Activated CD4-positive, alpha-beta memory T cell treated with anti-CD3 and anti-CD28 coated beads, Interleukin-2, amount 10 ng/mL, durations not matched to agents 7 days and 5 days (primary cell): ENCODE measurements at places on chromosomes 12 and 14.

GRCh38 chr12:50248883-50249282 lies 34.4 kb downstream of the LIMA1 start:
- H3K36me3 ChIP-seq, result peaks cover 21% of the 10 kb centered on the region
- no peak overlapping the region for H3K27ac ChIP-seq
- no peak for DNase-seq
- peaks cover 74% of the 10 kb centered on the region for H3K4me1 ChIP-seq
- peak overlapping the region; percentile 54 for H3K4me3 ChIP-seq

DNA sequence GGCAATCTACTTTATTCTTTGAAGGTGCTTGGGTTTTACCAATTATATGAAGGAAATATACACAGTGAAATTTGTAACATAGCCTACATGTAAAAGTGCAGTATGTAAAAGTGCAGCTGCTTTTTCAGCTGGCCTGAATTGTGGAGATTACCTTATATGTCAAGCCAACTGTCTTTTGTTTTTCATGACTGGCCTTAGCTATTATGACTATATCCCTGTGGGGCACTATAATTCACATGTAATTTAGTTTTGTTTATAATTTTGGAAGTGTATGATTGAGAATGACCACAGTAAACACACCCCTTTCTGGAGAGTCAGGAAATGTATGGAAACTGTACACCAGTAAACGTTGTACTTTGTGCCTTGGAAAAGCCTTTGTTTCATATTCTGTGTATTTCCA lies 435.0 kb upstream of the STXBP6 start:
- no peak for DNase-seq
- H3K4me1 ChIP-seq, result no peaks in the 10 kb centered on the region
- H3K4me3 ChIP-seq, result no peak overlapping the region
- no peaks in the 10 kb centered on the region for H3K27me3 ChIP-seq
- H3K36me3 ChIP-seq, result no peaks in the 10 kb centered on the region

DNA sequence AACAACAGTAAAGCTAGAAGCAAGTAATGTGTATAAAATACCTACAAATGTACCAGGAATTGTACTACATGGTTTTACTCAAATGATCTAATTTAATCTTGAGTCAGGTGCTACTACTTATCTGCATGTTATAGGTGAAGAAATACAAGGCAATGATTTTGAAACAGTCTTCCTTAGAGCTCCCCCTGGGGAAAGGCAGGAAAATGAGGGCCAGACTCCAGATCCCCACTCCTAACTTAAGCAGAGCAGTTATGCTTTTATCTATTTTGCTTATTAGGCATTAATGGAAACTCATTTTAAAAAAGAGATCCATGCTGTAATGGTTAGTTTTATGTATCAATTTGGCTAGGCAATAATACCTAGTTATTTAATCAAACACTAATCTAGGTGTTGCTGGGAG lies 109.3 kb upstream of the CPSF6 start:
- DNase-seq, result no peak
- peaks cover 8% of the 10 kb centered on the region for H3K27me3 ChIP-seq
- H3K4me1 ChIP-seq, result no peaks in the 10 kb centered on the region
- H3K27ac ChIP-seq, result no peak overlapping the region
- H3K4me3 ChIP-seq, result no peak overlapping the region

DNA sequence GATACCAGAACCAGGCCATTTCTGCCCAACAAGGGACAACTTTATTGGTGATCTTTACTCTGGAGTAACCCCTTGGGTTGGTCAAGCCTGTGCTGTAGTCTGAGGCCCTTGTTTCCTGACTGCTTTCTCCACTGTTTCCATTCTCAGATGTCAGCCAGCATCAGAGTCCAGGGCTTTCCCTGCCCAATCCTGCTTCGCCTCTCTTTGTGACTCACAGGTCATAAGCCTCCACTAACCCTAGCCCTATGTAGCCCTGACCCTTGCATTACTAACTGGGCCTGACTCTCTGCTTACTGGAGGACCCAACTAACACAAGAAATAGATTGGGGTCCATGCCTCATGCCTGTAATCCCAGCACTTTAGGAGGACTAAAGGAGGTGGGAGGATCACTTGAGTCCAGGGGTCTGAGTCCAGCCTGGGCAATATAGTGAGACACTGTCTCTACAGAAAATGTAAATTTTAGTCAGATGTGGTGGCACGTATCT lies 8.6 kb upstream of the SNRNP35 start:
- no peaks in the 10 kb centered on the region for H3K27me3 ChIP-seq
- peak overlapping the region; percentile 95 for H3K27ac ChIP-seq
- DNase-seq, result no peak

DNA sequence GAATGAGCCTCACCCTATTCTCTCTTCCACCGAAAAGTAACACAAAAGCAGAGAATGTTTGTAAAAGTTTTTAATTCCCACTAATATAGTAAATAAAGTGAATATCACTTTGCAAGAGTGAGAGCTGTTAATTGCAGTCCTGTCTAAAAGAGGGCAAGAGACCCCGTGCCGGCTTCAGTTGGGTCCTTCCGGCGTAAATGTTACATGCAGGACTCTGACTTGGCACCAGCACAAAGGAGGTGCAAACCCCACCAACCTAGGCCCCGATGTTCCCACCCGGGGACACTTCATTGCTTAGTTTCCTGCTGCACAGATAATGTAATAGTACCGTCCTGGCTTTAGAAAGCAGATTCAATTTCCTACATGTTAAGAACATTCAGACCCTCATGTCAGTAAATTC lies 66.0 kb upstream of the DYNC1H1 start:
- no peaks in the 10 kb centered on the region for H3K27me3 ChIP-seq
- H3K4me1 ChIP-seq, result no peaks in the 10 kb centered on the region
- no peak overlapping the region for H3K27ac ChIP-seq
- peaks cover 85% of the 10 kb centered on the region for H3K36me3 ChIP-seq

DNA sequence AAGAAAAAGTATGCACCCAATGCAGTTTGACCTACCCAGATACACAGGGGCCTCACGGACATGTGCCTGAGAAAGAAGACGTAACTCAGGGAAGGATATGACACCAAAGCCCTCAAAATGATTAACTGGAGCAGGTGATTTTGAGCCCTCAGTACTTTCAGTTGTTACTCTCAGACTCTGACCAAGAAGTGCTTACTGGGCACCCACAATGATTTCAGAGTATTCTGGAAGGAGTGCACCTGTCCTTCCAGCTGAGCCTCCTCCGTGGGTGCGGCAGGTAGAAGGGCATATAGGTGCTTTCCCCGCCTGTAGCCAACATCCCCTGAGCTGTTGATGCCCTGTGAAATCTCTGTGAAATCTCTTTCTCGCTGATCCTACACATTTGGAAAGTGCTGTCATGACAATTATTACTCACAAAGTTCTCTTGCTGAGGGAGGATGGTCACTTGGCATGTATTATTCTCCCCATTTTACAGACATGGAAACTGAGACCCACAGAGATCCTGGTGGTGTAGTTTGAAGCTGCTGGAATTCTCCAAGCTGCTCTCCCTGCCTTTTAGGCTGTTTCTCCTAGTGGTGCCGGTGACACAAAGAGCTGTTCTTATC lies 154.3 kb upstream of the CCND2 start:
- H3K4me1 ChIP-seq, result peaks cover 63% of the 10 kb centered on the region
- peaks cover 8% of the 10 kb centered on the region for H3K27me3 ChIP-seq
- H3K4me3 ChIP-seq, result peak overlapping the region; percentile 63

DNA sequence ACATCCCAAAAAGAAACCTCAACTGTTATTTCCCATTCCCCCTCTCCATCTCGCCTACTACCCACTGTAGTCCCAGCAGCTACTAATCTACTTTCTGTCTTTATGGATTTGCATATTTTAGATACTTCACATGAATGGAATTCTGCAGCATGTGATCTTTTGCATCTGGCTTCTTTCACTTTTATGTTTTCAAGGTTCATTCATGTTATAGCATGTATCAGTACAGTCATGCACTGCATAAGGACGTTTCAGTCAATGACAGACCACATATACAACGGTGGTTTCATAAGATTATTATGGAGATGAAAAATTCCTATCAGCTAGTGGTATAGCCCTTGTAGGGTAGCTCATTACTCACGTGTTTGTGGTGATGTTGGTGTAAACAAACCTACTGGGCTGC lies 24.5 kb downstream of the PCNX4 start:
- no peaks in the 10 kb centered on the region for H3K27me3 ChIP-seq
- peaks cover 6% of the 10 kb centered on the region for H3K4me1 ChIP-seq
- DNase-seq, result no peak
- H3K27ac ChIP-seq, result no peak overlapping the region
- no peak overlapping the region for H3K4me3 ChIP-seq

DNA sequence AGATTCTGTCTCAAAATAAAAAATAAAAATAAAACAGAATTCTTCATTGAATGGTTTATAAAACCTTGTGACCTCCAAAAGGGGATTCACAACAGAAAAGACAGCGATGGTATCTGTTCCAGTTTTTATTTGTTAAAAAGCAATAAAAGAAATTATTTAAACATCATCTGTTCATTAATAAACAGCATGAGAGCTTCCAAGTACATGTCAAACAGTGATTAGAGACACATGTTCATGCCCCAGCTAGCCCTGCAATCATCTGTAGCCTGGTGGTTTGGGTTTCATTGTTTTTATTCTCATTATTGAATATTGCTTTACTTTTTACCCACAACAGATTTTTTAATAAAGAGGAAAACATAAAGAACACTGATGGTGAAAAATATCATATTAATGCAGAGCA lies 173.3 kb downstream of the ANO2 start:
- no peaks in the 10 kb centered on the region for H3K4me1 ChIP-seq
- peaks cover 4% of the 10 kb centered on the region for H3K27me3 ChIP-seq
- no peaks in the 10 kb centered on the region for H3K36me3 ChIP-seq
- no peak overlapping the region for H3K4me3 ChIP-seq
- H3K27ac ChIP-seq, result no peak overlapping the region
- DNase-seq, result no peak

- no peaks in the 10 kb centered on the region for H3K27me3 ChIP-seq
- no peak overlapping the region for H3K4me3 ChIP-seq
- DNase-seq, result no peak
Measured at GRCh38 chr14:39372656-39373055, 59.6 kb downstream of the FBXO33 start.

DNA sequence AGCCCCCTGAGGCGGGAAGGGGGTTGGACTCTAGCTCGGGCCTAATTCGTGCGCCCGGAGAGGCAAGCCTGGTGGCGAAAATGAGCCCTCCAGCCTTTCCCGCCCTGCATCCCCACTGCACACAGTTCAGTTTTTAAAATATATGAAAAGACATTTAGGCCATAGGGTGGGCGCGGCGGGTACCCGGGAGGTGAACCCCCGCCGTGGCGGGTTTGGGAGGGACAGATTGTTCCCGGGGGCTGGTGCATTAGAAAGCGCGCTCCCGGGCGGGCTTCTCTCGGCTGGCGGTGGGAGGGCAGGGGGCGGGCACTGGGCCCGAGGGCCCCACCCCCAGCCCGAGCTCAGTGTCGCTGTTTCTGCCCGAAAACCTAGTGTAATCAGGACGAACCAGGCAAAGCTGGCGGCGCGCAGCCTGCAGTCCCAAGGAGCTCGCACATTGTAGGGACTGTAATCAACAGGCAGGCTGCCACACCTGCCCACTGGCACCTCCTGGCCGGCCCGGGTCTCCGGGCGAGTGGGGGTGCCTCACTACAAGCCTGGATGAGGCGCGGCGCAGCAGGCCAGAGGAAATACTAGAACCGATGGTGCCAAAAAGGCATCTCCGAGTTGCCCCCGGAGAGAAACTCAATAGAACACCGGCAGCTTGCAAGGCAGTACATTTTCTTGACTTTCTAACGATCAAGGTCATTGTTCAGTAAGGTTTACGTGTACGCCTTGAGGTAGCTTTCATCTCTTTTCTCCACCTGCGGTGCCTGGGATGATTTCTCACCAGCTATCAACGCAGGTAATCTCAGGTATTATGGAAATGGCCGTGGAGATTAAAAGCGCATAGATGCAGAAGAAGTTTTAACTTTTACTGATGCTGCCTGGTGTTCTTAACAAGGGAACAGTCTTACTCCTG lies 764 bp upstream of the SPTB start:
- peak; percentile 63 for DNase-seq
- H3K36me3 ChIP-seq, result no peaks in the 10 kb centered on the region
- no peak overlapping the region for H3K27ac ChIP-seq
- H3K4me1 ChIP-seq, result peaks cover 11% of the 10 kb centered on the region
- H3K27me3 ChIP-seq, result peaks cover 68% of the 10 kb centered on the region
- peak overlapping the region; percentile 73 for H3K4me3 ChIP-seq

DNA sequence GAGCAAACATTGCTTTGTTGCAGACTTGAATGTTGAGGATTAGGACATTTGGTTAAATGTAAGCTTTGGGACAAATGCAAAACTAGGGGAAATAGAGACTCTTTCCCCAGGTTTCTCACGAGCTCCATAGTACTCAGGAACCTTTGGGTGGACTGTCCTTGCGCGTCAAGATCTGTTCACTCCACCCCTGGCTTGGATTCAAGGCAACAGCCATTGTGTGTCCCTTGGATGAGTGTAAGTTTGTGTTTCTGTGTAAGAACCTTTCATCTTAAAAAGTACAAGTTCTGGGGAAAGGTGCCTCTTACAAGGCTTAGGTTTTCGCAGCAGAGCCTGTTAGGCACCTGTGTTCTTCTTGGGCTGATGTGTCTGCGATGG lies 3.7 kb downstream of the SUSD6 start:
- H3K27ac ChIP-seq, result peak overlapping the region; percentile 97
- DNase-seq, result no peak
- H3K4me1 ChIP-seq, result peaks cover 79% of the 10 kb centered on the region
- H3K27me3 ChIP-seq, result no peaks in the 10 kb centered on the region
- H3K4me3 ChIP-seq, result peak overlapping the region; percentile 96

DNA sequence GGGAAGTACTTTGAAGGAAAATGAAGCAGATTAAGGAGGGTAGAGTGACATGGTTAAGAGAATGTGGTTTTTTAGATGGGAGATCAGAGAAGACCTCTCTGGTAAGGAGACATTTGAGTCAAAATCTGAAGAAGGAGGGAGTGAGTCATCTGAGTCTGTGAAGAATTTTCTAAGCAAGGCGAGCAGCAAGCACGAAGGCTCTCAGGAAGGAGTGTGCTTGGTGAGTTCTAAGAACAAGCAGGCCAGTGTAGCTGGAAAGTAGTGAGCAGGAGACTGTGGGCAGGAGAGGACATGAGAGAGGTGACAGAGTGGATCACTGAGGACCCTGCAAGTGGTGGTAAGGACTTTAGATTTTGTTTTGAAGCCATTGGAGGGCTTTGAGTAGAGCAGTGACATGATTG lies 76.3 kb upstream of the FUT8 start:
- peak overlapping the region; percentile 91 for H3K27ac ChIP-seq
- H3K4me3 ChIP-seq, result peak overlapping the region; percentile 70
- peaks cover 60% of the 10 kb centered on the region for H3K4me1 ChIP-seq
- H3K36me3 ChIP-seq, result peaks cover 12% of the 10 kb centered on the region
- DNase-seq, result peak; percentile 70

DNA sequence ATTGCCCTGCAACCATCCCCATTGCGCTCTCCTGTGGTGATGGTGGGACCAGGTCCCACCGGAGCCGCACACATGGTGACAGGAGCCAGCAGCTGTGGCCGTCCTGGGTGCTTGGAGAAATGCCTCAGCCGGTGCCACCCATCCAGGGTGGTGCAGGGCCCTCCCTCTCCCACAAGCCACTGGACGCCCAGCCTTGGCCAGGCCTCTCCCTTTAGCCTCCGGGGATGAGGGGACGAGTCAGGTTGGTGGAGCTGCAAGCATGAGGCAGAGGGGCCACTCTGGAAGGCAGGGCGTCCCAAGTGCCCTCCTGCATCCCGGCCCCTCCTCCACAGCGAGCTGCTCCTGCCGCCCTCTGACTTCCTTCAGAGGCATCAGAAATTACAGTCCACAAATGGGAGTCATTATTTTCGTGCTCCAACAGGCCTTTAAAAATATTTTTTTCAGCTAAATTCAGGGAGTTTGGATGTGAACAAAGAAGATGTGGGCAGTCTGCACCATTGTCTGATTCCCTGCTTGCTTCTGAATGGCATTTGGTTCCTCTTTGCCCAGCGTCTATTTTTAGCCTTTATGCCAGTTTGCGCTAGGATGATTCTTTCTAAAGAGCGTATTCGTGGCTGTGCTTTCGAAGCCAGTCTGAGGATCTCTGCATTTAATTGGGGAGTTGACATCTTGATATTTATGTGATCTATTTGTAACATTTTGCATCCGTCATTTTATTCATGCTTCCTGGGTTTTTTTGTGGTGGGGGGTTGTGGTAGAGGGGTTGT lies 189.4 kb downstream of the ADGRD1 start:
- H3K36me3 ChIP-seq, result no peaks in the 10 kb centered on the region
- no peaks in the 10 kb centered on the region for H3K4me1 ChIP-seq
- no peak overlapping the region for H3K4me3 ChIP-seq
- peaks cover 16% of the 10 kb centered on the region for H3K27me3 ChIP-seq
